ENCODE measurements at places on chromosomes 4 and X.
A peak's percentile ranks its signal among the peaks of the same experiment; 100 is the strongest.

DNA sequence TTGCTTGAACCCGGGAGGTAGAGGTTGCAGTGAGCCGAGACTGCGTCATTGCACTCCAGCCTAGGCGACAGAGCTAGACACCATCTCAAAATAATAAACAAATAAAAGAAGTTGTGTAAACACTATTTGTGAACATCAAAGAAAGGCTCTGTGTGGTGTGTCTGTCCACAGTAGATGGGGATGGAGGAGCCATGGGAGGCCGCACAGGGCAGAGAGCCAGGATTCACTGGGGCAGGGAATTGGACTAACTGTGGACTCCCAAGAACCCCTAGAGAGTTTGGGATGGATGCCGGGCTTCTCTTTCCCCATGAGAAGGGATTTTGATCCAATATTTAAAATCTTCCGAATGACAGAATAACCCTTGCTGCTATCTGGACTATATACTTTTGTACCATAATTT is 26.5 kb downstream of the TBC1D1 start:
- no peak for ATAC-seq

DNA sequence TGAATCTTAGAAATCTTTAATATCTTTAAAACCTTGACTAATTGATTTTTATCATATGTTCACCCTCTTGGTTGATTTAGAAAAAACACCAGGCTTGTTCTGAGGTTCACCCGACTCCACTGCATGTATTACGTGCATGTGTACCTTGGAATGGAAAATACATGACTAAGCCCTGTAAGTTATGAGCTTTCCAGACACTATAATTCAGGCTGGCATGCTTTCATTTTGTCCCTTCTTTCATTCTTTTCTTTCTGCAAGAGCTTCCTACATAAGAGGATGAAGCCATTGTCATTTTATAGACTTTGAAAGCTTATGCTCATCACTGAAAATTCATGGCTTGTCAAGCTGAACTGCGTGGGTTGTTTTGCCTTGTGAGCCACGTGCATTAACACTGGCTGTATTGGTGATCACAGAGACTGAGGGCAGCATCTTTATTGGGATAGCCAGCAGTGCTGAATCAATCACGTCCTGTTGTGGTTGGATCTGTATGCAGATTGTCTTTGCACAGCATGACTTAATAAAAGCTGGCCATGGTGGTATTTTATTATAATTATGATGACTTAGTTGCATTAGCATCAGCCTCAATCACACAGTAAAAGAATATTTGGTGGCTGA is 141.9 kb downstream of the SLIT2 start:
- no peak for ATAC-seq

- peak; percentile 93 for ATAC-seq
Measured at GRCh38 chr4:146098397-146098796, 77.1 kb upstream of the LSM6 start.

GRCh38 chrX:38052096-38052495 is 45.7 kb downstream of the SYTL5 start:
- no peak for ATAC-seq

DNA sequence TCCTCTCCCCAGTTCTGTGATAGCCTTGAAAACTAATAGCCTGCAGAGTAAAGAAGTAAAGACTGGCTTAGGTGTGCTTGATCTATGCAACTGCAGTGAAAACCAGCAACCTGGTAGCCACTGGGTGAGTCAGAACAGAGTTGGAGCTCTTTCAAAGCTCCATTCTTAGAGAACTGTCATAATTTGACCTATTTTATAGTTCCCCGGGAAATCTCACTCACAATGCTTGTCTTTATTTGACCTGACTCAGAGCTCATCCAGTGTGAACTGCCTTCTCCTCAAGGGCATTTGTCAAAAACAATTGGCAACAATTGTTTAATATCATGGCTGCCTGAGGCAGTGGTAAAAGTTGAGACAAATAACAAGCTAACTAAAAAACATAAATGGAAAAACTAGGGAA is 213.0 kb upstream of the NHS start:
- no peak for ATAC-seq

GRCh38 chr4:680928-681645 is 6.7 kb downstream of the MYL5 start:
- peak; percentile 56 for ATAC-seq

GRCh38 chr4:99564921-99565320 is 1.1 kb upstream of the TRMT10A start:
- no peak for ATAC-seq

DNA sequence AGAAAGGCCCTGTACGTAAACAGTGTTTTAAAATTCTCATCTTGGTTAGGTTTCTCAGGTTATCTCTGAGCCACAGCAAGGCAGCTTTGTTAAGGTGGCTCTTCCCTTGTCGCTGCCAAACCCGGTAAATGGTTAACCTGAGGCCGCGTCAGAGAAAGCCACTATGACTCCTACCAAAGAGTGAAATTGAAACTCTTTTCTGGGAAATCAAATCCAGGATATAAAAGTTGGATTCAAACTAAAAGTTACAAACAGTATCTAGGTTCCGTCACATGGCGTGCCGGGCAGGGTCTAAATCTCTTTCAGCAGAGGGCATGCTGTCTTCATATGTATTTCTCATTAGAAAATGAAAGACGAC is 433 bp downstream of the MMAA start:
- peak; percentile 67 for ATAC-seq

DNA sequence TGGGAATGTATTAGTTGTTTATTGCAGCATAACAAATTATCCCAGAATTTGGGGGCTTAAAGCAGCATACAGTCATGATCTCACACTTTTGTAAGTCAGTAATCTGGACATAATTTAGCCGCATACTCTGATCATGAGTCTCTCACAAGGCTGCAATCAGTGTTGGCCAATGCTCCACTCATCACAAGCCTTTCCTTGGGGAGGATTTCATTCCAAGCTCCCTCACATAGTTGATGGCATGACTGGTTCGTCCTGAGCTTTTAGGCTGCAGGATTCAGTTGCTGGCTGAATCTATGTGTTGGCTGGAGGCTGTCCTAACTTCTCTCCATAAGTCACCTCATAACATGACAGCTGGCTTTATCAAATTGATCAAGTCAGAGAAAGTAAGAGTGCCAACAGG is 1568.6 kb upstream of the PCDH7 start:
- no peak for ATAC-seq

DNA sequence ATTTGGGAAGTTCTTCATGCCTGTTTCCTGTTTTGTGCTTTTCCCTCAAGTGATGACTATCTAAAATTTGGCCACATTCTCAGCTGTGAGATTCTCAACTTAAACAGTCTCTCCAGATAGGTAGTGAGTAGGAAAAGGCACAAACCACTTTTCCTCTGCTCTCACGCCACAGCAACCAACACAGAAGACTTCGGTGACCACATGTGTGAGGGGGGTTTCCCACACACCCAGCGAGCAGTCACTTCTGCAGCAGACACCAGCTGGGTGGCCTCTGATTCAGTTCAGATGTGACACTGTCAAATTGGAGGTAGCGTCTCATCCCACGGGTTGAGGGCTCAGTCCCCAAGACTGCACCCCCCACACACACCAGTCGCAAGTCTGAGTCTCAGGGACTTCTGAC is 25.1 kb upstream of the CLDN34 start:
- ATAC-seq, result peak; percentile 94

GRCh38 chr4:156593464-156593863 is 378.1 kb downstream of the PDGFC start:
- no peak for ATAC-seq

DNA sequence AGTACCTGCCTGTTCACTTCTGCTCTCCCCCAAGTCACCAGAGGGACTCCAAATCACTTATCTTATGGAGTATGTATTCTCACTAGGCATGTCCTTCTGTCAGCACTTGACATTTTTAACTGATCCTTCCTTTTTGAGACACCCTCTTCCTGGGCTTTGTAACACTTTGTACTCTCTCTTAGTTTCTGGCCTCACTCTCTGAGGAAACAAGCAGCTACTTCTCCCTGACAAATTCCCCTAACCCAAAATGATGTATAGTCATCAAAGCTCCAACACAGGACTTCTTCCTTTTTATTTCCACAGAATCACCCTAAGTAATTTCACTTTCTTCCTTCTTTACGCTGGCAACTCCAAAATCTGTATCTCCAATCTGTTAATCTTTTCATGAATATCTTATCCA is 101.8 kb downstream of the ARAP2 start:
- ATAC-seq, result no peak

DNA sequence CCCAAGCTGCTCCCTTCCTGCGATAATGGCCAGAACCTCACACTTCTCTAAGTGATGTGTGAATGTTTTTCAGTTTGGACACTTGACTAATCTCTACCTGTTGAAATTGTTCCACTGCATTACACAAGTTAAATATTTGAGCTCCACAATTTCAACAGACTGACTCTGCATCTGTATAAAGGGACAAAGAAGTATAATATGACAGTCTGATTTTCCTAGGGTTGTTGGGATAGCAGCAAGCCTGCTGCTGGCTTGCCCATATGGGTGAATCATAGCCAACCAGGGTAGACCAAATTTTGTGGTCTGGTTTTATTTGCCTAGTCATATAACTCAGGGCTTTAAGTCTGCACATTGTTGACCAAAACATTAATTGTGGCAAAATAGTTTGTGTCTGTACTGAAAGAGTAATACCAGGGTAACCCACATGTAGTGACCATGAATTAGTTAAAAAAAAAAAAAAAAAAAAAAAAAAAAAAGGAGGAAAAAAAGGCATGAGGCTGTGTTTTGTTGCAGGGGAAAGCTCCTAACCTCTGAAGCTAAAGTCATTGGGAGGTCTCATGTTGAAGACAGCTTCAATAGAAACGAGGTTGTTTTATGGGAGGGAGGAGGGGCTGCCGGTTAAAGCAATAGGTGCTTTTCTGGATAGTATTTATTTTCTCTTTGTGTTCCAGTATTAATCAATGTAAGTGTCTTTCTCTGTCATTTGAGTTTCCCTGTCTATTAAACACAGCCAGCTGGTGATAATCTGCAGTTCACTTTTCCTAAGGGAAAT is 534.2 kb downstream of the RAB28 start:
- ATAC-seq, result no peak

DNA sequence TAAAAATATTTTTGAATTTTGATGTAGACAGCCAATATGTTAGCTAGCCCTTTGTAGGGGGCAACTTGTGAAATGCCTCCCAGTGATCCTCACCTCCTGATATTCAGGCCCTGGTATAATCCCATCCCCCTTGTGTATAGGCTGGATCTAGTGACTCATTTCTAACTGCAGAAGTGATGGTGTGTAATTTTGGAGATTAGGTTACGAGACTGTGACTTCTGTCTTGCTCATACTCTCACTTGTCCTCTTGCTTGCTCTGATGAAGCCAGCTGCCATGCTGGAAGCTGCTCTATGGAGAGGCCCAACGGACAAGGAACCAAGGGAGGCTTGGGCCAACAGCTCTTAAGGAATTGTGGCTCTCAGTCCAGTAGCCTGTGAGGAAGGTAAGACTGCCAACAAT is 61.7 kb downstream of the GPR82 start:
- ATAC-seq, result no peak

DNA sequence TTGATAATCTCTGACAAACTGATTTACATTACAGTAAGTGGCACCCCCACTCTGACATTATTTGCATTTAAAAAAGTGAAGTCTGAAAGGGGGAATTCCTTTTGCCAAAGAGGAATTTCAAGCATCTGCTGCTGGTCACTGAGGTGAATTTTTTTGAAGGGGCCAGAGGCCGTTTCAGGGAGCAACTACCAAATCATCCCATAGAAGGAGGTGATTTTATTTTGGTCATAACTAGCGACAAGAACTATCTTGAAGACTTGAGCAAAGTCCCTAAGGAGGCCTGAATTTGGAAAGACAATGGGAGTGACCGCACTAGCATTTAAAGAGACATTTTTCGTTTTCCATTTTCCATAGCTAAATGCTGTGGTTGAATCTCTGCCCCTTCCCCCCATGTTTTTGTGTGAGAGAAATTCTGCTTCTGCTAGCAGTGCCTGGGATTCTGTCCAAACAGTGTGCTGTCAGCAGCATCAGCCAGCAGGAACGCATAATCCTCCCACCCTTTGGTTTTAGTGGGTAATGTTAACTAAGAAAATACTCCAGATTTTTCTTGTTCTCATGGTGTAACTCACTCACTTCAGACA is 110.1 kb upstream of the MED14 start:
- no peak for ATAC-seq

- peak; percentile 69 for ATAC-seq
Measured at GRCh38 chr4:107824350-107825071, at the start of gene SGMS2. Gene SGMS2, plus strand, starts transcription at chr4:107824932. Its CDS starts 70,622 bp downstream, at chr4:107895554.

DNA sequence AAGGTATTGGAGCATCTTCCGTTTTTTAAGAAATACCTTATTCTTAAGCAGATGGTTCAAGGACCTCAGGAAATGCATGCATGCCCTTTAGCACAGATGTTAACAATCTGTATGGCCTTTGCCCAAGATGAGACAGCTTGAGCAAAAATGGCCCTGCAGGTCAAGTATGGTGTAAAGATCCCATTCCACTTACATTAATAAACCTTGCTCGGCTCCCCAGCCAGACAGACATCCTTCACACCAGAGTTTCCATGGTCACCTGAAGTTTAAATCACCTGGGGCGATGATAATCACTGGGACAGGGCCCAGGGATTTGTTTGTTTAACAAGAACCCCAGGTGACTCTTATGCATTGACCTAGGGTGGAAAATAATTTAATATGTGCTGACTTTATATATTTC is 287.0 kb upstream of the NOCT start:
- ATAC-seq, result no peak

DNA sequence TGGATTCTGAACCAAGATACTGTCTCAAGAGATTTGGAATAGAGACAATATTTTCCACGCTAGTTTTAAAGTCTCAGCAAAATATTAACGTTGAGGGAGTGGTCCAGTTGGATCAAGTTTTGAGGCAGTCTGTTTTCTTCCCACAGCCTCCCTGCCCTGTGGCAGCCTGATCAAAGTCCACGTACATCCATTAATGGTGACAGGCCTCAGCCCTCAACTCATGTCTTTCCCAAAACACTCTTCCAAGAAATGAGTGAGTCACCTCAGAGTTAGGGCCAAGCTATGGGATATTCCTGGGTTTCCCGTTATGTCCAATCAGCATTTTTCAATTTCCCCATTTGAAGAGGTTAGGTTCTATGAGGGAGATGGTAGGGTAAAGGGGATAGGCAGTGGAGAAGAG is 28.5 kb downstream of the EGFL6 start:
- ATAC-seq, result no peak

DNA sequence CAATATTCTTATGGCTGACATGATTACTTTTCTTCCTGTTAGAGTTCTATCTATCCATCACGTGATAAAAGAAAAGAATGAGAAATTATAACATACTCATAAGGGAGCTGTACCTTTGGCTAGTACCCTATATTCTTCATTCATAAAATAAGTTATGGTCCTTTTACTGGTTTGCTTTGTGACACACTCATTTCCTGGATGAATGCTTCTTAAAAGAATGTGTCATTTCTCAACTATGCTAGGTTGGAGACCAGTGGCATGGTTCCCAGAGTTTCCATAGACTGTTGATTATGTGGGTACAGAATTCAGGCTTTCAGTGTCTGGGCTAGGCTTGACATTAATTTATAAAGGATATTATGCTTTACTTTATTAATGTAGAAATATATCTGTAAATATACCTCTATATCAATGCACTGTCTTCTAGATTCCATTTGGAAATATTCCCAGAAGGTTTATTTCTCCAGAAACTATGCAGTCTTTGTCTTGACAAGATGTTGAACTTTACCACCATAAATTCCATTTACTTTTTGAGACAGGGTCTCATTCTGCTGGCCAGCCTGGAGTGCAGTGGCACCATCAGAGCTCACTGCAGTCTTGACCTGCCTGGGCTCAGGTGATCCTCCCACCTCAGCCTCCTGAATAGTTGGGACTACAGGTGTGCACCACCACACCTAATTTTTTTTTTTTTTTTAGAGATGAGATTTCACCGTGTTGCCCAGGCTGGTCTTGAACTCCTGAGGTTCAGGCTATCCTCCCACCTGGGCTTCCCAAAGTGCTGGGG is 23.8 kb downstream of the NUDT6 start:
- no peak for ATAC-seq

All from stimulated activated memory B cell treated with anti-CD40 and anti-IgM and Interleukin-4, amounts not matched to agents 10 μg/mL and 1 μg/mL and 100 μg/mL, for 72 hours (primary cell).